ENCODE measurements at places on chromosomes 7 and 10. TPM values are rescaled to one million over a fixed set of nuclear protein-coding genes. Genes with fewer than 3 reads are reported as not detected.

GRCh38 chr7:70942791-70943190, 189.2 kb upstream of the GALNT17 start:
- DNase-seq = no peak

- no peak for DNase-seq
Measured at GRCh38 chr10:77800738-77801266, 125.8 kb downstream of the DLG5 start.

- DNase-seq = no peak
Measured at GRCh38 chr10:114575417-114576131, 82.5 kb downstream of the ABLIM1 start.

DNA sequence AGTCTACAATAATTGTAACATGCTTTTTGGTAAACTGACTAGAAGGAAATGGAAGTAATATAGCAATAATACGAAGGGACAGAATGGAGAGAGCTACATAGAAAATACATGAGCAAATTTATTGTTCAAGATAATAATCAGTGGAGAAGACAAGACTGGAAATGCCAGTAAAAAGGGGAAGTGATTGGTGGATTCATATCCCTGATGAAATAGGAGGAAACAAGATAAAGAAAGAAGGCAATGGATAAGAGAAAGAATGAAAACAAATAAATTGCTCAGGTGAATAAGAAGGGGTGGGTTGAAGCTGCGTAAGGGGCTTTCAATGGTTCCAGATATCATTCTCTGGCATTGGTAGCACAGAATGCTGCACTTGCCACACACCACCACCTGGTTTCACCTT, 135.9 kb downstream of the LRRN3 start:
- DNase-seq = no peak

WNT8B gene
- total RNA-seq = not detected

HOXA5 gene
- 0.17 TPM for total RNA-seq

DNA sequence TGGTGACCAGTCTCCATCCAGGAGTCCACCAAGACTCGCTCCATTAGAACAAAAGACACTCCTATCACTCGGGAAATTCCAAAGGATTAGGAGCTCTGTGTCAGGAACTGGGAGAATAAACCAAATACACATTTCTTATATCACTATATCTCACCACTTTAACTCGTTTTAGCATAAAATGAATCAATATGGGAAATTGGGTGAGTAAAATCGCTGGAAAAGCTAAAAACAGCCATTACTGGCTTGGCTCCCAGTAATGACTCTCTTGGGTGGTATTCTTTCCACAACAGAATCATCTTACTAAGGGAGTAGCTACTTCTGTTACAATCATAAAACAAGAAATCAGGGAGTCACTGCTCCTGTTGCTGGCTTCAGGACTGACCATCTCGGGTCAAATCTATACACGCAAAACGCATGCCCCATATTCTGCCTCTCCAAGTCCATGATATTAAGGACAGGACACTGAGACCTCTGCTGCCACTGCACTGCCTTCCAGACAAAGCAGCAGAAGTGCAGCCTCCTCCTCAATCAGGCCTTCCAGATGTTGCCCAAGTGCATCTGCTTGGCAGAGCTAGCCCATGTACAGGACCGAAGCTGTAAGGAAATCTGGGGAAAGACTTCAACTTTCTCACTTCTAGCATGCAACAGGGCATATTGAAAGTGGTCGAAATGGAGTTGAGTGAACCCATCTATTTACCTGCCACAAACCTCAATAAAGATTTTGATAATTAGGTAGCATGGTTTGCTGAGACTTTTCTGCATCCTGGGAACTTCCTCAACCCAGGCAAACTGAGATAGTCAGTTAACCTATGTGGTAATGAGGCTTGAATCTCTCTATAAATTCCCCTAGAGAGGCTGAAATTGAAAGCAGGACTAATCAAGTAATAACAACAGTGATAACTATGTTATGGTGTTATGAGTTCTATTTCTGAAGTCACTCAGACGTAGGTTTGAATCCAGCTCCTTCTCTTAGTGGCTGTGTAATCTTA, 14.4 kb upstream of the PANK1 start:
- DNase-seq = no peak

NOS3 gene
- total RNA-seq = 28.1 TPM

DNA sequence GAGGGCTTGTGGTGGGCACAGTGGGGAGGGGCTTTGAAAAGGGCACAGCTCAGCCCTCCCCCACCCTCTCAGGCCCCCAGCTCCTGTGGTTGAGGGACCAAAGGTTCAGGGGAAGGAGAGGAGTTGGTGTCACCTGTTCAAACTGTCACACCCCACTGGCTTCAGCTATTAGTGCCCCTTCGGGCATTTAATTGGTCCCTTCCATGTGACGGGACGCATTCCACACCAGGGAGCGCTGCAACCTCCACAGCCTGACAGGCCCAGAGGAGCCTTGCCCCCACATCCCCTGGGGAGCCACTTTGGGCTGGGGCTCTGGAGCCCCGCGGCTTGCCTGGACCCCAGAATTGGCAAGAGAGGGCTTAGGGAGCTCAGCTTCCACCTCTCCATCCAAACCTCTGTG, 75.7 kb downstream of the C10orf105 start:
- no peak for DNase-seq

- DNase-seq = no peak
Measured at GRCh38 chr10:61139592-61139953, 195.6 kb upstream of the RHOBTB1 start.

DNA sequence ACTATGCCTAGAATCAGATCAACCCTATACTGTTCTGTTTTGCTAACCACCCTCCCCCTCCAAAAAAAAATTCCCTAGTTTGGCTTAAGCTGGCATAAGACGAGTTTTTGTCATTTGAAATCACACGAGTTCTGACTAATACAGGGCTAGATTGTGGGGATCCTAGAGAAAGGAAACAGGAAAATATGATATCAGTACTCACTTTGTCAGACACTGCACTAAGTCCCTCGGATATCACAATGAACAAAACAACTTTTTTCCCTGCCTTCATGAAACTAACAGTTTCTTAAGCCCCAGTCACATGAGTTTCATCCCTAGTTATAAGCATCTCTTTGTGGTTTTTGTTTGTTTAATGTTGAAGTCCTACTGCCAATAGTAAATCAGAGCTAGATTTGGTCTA, 118.5 kb downstream of the ITGB8 start:
- DNase-seq = no peak

DNA sequence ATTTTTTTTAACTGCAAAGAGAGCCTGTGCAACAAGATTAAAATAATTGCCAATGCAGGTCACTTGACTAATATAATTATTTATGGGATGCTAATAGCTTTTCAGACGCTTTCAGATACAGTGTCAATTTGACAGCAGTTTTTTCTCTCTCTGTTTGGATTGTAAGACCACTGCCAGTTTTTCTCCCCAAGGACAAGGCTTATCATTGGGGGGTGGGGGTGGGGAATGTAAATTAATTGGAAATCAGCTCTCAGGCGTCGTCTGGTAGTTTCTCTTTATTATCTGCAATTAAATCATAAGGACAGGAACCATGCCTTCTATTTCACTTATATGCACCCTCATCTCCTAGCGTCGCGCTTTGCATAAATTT, 559 bp upstream of the LRGUK start:
- no peak for DNase-seq

DNA sequence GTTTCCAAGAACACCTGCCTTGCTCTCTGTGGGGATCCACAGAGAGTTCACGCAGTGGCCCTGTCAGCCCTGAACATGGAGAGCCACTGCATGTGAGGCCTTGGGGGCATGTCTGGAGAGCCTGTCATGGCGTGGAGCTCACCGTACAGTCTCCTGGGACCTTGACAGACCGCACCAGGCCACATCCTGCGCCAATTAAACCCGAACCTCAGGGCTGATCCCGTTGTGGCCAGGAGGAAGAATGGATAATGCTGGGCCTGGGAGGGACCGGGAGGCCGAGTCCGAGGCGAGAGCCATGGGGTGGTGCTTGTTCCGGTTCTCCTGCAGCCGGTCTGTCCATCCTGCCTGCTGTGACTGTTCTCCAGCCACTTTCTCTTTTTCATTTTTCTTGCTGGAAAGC, 68.7 kb downstream of the DNAJB6 start:
- peak; percentile 49 for DNase-seq

DMTF1 gene
- 36.5 TPM for total RNA-seq

DNA sequence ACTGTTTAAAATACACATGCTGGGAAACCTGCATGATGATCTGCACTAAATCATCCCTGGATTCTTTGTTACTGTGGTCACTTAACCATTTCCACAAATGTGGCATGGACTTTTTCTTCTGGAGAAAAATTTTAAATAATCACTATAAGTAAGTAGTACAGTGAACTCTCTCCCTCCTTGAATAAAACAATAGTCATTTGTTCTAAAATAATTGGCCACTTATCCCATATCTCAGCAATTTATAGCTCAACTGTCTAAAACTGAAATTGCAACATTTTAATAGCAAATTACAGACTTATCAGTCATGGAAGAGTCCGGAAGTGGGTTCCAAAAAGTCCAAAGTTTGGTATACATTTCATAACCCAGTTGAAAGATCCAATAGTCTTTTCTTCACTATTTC, 90.9 kb downstream of the MTERF1 start:
- DNase-seq = no peak

FKBP6 gene
- not detected for total RNA-seq

GRCh38 chr7:147033641-147034040, 917.0 kb downstream of the CNTNAP2 start:
- DNase-seq = no peak

KEL gene
- total RNA-seq = 0.60 TPM

Data from right cardiac atrium (tissue), 5 donors.